Ovary (tissue), 10 donors: ENCODE measurements at places on chromosomes 3 and 15. TPM values are rescaled to one million over a fixed set of nuclear protein-coding genes. Genes with fewer than 3 reads are reported as not detected.
A peak's percentile ranks its signal among the peaks of the same experiment; 100 is the strongest.

Gene CHST13
- not detected for total RNA-seq

Gene CPLX3
- total RNA-seq = not detected

DNA sequence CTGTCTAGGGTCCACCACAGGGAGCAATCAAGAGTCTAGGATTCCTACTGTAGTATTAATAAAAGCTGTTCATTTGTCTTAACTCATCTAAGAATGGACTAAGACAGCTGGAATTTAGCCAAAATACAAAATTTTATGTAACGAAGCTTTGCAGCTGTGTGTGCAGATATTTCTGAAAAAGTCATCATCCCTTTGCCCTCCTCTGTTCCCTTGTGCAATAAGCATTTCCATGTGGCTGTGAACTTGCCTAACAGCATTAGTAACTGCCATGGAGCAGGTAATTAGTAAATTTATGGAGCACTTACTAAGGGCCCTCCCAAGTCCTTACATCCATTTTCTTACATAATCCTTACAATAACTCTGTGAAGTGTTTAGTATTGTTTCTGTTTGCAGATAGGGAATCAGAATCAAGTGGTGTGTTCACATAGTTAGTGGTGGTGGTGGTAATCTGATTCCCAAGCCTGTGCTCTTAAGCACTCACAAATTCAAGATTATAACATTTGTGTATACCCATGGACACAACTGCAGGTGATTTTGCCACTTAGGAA is 114.5 kb downstream of the RARB start:
- H3K4me1 ChIP-seq = no peaks in the 10 kb centered on the region
- no peaks in the 10 kb centered on the region for H3K27me3 ChIP-seq
- H3K27ac ChIP-seq = no peak overlapping the region
- no peaks in the 10 kb centered on the region for H3K36me3 ChIP-seq

DNA sequence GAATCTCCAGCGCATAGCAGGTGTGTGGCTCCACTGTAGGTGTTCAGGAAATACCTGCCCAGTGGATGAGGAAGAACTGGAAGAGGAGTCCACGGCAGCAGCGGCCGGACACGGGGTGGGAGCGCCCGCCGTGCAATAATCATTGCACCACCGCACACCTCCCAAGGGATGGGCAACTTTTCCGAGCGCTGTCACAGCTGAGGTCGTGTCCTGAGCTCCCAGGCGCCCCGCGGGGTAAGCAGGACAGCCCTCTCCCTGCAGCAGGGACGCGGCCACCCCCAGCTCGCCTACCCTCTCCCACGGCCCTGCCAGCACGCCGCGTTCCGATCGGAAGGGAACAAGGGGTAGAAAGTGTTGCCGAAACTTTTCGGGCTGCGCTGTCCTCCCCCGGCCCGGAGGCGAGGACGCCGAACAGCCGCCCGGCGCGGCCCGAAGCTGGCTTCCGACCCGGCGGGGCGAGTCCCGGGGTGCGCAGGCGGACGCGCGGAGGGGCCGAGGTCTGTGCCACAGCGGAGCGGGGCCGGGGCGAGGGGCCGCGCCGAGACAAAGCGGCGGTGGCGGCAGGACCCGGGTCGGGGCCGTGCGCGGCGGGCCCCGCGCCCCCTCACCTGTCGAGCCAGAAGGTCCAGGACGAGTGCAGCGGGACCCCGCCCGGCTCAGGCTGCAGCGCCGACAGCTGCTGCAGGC is 475 bp downstream of the EIF4E3 start:
- peaks cover 6% of the 10 kb centered on the region for H3K4me1 ChIP-seq
- peak; percentile 47 for DNase-seq
- H3K27ac ChIP-seq = peak overlapping the region; percentile 76
- no peaks in the 10 kb centered on the region for H3K36me3 ChIP-seq

- peaks cover 2% of the 10 kb centered on the region for H3K4me1 ChIP-seq
- H3K36me3 ChIP-seq = no peaks in the 10 kb centered on the region
- H3K27ac ChIP-seq = no peak overlapping the region
- DNase-seq = no peak
- no peaks in the 10 kb centered on the region for H3K27me3 ChIP-seq
Observed at GRCh38 chr3:143330296-143330868, 210.8 kb downstream of the CHST2 start.
